NCI-H2081 (cell line): ENCODE measurements at places on chromosomes 4 and X.
A peak's percentile ranks its signal among the peaks of the same experiment; 100 is the strongest.

GRCh38 chr4:42412251-42412650, 15.0 kb downstream of the SHISA3 start:
- DNase-seq: no peak

- DNase-seq: no peak
These were observed 1341.7 kb downstream of the PCDH7 start for GRCh38 chr4:32061916-32062315.

DNA sequence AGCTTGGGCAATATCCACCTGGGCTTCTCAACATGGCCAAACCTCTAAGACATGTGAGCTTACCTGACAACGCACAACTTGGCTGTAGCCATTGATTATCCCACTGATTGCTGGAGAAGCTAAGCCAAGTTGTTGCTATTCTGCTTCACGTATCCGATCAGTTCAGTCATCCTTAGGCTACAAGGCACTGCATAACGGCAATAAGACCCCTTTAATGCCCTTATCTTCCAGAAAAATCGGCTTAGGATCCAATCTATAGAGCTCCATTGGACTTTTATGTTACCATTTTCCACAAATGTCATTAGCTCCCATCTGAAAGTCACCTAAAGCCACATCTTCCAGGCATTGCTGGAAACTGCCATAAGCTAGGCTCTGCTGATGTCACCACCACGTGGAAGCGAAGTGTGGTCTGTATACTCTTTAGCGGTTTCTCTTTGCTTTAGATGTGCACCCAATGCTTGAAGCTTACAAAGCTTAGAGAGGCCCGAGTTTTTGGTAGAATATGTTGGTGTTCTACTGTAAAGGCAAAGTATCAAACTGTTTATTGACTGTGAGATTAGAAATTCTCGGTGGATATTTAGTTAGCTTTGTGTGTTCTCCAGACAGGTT, 163.1 kb downstream of the CPE start:
- DNase-seq: no peak

DNA sequence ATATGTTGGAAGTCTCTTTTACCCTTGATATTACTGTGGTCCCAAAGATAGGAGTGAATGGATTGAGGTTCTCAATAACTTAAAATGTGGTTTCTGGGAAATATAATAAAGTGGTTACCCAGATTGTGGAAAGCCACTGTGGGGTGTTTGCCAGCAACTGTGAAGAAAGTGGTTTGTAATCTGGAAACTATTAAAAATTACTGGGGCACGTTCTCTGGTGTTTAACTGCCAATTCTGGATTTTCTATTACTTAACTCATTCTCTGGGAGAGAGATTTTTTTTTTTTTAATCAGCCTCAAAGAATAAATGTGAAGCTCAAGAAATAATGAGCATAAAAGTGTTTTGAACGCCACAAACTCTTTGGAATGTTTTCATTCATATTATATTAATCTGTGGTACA, 4.9 kb upstream of the CXCL6 start:
- DNase-seq: no peak

DNA sequence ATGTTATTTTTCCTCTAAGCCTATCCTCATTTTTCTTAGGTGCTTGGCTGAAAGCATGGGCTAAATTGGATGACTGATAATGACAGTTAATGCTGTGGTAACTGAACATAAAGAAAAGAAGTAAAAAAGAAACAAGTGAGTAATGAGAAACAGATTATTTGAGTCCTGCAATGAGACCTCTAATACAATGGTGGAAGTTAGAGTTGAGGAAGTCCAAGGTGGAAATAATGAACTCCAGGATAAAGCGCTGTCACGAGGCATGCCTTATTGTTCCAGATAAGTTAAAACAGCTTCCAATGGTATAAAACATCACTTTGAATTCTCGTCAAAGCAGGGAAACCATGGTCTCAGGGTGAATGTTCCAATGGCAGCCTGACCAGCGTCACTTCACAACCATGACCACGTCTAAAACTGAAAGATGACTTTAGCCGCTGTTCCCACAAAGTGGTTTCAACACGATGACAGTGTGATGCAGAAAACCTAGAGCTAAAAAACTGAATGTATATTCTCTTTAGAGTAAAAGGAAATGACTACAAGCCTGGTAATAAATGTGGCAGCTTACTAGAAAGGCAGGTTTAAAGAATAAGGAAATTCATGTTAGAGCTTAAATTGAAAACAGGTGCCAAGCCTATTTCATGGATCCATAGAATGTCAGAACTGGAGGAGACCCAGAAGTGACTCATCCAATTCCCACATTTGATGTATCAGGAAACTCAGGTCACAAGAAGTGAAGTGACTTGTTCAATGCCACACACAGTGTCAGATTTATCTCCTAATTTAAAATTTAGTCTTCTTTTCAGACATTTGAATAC, 202.6 kb upstream of the GYPA start:
- no peak for DNase-seq

DNA sequence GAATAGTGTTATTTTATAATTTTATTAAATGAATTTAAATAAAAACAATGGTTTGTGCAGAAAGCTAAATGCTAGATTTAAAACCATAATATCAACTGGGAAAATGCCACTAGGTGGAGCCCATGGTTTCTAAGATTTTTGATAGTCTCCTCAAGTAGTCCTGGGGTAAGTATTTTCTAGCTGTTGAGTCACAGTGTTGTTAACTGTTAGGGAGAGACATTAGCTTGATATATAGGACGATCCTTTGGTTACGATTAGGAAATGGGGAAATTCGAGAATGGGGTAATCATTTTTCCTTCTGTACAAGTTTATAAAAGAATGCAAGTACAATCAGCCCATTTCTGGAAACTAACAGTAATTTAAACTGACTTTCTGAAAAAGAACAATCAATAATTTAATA, 378.4 kb downstream of the ANKRD50 start:
- peak; percentile 60 for DNase-seq

- DNase-seq: no peak
These were observed 133.4 kb downstream of the TBC1D19 start for GRCh38 chr4:26717332-26717731.

- DNase-seq: no peak
These were observed 120.4 kb downstream of the PARM1 start for GRCh38 chr4:75053352-75053751.

DNA sequence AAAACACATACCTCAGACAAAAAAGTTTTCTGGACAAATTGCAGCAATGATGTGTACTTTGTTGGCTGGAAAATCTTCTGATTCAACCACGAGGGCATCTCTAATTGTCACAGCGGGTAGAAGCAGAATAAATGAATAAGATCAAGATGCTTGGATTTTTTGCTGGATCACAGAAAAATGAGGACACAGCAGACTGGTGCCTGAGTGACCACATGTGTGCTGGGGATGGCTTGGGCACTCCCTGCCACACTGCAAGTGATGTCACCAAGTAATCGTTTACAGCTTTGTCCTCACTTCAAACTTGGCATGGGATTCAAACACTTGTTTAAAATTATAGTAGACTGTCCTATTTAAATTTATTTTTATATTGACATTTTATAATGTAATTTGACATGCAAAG, 557.0 kb downstream of the SPRY1 start:
- no peak for DNase-seq

DNA sequence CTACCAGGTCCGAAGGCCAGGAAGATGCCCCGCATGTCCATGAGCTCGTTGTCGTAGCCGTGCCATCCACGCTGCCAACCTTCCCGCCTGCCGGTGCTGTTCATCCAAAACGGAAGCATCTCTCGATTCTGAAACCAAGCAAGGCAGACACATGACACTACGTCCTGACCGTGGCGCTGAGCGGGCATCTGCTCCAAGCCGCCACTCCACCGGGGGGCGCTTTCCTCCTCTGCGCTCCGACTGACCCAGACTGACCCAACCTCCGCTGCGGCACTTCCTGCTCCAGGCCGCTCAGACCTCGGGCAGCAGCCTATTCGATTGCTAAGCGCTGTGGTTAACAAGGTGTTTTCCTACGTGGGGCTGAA, 120.5 kb downstream of the ENPP6 start:
- no peak for DNase-seq

DNA sequence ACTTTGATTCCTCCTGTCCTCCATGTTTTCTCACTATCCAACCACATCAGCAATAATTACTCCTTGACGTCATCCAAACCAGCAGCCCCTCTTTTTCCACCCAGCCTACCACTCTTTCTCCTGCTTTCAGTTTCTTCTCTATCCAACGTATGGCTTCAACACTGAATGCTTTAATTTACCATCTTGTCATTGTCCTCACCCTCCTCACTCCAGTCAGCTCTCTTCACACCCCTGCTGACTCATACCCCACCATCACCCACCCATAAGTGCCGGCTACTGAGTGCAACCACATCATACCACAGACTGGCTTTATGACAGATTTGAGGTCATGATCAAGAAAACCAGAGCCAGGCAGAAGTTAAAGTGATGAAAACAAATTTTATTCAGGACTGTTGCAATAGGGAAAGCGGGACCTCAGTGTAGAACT, 9.8 kb upstream of the ANXA5 start:
- DNase-seq: no peak

GRCh38 chrX:34557733-34558132, 99.4 kb downstream of the TMEM47 start:
- no peak for DNase-seq

DNA sequence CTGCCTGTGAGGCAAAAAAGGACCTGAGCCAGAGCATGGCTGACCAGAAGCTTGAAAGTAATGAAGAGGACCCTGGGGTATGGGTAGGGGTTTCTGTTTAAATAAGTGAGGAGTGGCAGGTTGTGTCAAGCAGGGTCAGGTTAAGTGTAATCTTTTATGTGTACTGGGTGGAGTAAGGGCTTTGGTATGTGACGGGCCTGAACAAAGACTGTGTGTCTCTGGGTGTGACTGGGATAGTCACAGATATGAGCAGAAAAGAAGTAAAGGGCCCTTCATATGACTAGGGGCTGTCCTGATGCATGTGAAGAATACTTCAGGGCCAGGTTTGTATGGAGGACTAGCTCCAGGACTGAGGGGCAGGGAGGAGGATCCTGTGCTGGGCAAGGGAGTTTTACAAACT, 82.4 kb downstream of the ITIH6 start:
- no peak for DNase-seq

DNA sequence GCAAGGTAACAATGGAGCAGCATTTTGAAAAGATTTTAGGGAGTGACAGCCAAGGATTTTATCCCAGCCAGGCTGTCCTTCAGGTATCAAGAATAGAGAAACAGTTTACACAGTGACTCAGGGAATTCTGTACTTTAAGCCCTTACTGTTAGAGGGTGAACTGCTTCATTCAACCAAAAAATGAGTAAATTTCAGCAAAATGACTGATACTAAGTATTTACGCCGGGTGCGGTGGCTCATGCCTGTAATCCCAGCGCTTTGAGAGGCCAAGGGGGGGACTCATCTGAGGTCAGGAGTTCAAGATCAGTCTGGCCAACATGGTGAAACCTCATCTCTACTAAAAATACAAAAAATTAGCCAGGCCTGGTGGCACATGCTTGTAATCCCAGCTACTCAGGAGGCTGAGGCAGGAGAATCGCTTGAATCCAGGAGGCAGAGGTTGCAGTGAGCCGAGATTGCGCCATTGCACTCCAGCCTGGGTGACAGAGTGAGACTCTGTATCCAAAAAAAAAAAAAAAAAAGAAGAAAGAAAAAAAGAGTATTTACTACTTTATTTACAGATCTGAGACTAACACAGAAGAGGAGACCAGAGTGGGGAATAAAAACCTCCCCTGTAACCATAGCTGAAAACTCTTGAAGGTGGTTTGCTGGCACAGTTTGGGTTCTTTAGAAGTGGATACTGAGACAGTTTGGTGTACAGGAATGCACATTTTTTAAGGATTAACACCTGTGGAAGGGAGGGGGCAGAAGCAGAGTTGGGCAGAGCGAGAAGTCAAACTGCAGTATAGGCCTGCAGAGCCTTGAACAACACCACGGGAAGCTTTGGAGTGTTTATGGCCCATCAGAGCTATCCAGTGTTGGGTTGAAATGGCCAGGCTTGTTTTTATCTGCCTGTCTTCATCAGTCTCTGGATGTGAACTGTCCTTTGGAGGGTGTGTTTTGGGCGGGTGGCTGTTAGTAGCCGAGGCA, 40.5 kb downstream of the TMEM131L start:
- DNase-seq: no peak

DNA sequence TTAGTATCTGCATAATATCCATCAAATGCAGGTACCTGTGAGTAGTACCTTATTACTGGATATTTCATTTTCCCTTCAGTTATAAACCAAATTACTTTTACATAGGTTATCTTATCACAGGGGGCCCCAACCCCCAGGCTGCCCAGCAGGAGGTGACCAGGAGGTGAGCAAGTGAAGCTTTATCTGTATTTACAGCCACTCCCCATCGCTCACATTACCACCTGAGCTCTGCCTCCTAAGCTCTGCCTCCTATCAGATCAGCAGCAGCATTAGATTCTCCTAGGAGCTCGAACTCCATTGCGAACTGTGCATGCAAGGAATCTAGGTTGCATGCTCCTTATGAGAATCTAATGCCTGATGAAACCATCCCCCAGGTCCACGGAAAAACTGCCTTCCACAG, 6.3 kb downstream of the PRSS12 start:
- DNase-seq: no peak

DNA sequence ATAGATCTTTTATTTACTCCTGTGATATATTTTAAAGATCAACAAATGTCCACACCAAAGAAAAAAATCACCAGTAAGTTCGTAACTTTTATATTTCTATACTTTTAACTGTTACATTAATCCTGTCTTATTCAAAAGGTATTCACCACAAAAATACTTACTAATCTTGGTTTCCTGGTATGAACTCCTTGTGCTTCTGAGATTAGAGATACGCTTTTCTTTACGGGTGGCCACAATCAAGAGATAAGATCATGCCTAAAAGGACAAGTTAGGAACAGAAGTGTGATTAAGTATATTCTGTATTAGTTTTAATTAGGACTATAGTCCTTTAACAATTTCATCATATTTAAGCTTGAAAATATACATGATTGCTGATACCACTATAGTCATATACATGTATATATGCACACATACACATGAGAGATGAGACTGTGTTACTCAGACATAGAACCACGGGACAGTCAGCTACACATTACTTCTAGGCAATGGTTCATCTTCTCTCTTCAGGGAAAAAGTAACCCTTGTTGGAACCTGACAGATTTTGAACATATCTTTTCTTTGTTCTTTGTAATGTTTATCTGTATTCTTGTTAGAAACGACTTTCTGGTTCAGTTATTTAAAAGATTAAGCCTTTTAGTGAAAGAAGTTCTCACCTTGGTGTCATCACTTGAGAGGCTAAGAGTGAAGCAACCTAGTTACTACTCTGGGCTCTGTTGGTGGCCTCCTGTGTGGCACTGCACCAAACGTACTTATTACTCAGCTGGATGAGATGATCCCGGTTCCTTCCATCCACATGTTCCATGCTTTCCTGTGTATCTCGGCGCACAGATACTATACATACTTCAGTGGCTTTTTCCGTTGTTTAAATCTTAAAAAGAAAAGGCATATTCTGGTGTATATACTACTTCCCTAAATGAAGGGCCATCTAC, 146.1 kb downstream of the CBR4 start:
- DNase-seq: no peak

GRCh38 chr4:173051716-173052115, 116.9 kb upstream of the GALNT7 start:
- DNase-seq: no peak
